Left lung (tissue), 14 donors: ENCODE measurements at places on chromosomes 16 and 17.
A peak's percentile ranks its signal among the peaks of the same experiment; 100 is the strongest.

- no peaks in the 10 kb centered on the region for H3K27me3 ChIP-seq
- H3K36me3 ChIP-seq: peaks cover 82% of the 10 kb centered on the region
- DNase-seq: no peak
- peaks cover 14% of the 10 kb centered on the region for H3K4me1 ChIP-seq
- no peak overlapping the region for H3K27ac ChIP-seq
Measured at GRCh38 chr16:68071518-68071901, 13.7 kb upstream of the NFATC3 start.

- H3K27me3 ChIP-seq: peaks cover 9% of the 10 kb centered on the region
- H3K36me3 ChIP-seq: no peaks in the 10 kb centered on the region
- peak overlapping the region; percentile 90 for H3K27ac ChIP-seq
- DNase-seq: peak; percentile 73
Measured at GRCh38 chr16:84618581-84619460, 943 bp upstream of the COTL1 start.

GRCh38 chr16:56607109-56607618 lies 1.2 kb upstream of the MT2A start:
- peak overlapping the region; percentile 77 for H3K4me3 ChIP-seq
- peak overlapping the region; percentile 87 for H3K27ac ChIP-seq

- no peak for DNase-seq
- no peak overlapping the region for H3K27ac ChIP-seq
- no peak overlapping the region for H3K4me3 ChIP-seq
Measured at GRCh38 chr17:80438806-80439205, 23.8 kb downstream of the ENDOV start.

- H3K36me3 ChIP-seq: no peaks in the 10 kb centered on the region
- no peaks in the 10 kb centered on the region for H3K27me3 ChIP-seq
- no peak overlapping the region for H3K4me3 ChIP-seq
Measured at GRCh38 chr17:42706732-42707131, 24.4 kb downstream of the CNTNAP1 start.
